ENCODE measurements at places on chromosomes 1 and 21.

DNA sequence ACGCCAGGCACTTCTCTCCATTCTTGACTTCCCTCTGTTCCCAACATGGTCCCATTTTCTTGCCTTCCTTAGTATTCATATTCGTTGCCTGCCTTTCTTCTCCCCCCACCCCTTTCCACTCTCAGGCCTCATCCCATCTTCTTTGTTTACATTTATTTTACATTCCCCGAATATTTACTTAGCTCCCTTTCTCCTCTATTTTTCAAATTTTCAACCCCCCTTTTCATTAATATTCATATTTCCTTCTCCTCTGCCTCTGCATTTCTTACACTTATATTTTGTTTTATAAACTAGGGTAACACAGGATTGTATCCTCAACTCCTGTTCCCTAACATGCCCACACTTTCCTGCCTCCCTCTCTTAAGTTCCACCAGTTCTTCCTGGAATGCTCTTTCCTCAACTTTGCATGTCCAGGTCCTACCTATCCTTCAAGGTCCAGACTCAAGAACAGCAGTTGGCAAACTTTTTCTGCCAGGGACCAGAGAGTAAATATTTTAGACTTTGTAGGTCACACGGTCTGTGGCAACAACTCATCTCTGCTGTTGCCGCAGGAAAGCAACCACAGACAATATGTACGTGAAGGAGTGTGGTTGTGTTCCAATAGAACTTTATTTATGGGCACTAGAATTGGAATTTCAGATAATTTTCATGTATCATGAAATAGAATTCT lies 29.8 kb upstream of the A3GALT2 start:
- no peaks in the 10 kb centered on the region for H3K4me1 ChIP-seq
- peak overlapping the region; percentile 94 for H3K4me3 ChIP-seq
- no peaks in the 10 kb centered on the region for H3K27me3 ChIP-seq

DNA sequence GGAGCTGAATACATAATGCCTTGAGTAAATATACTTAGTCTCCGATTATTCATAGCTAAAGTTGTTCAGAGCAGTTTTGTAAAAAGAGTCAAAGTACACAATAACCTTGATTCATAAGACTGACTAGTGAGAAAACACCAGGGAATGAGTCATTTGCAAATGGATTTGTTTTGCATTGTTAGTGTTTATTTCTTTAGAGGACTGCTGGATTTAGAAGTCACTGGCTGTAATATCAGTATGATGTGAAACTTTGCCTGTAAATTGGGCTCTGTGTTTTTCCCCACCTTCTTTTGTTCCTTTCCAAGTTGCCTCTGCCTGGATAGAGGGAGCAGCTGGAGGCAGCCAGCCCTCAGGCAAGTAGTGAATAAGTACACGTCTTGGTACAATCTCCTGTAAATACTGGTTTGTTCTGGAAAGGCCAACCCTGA lies 474.7 kb downstream of the NUF2 start:
- H3K36me3 ChIP-seq: no peaks in the 10 kb centered on the region
- no peaks in the 10 kb centered on the region for H3K27me3 ChIP-seq
- no peaks in the 10 kb centered on the region for H3K4me1 ChIP-seq
- H3K27ac ChIP-seq: no peak overlapping the region

GRCh38 chr1:11654137-11654938 lies at the start of the genes FBXO2 and FBXO44:
TSS of gene FBXO2 (minus strand) at chr1:11654429. CDS start at chr1:11654340, 89 bp downstream.
TSS of gene FBXO44 (plus strand) at chr1:11654877. CDS start at chr1:11655836, 959 bp downstream.
- H3K4me3 ChIP-seq: peak within 1 kb of the TSS; percentile 91
- peak within 1 kb of the TSS; percentile 87 for H3K27ac ChIP-seq
- DNase-seq: peak; percentile 81
- H3K27me3 ChIP-seq: no peaks in the 10 kb centered on the region
- H3K4me1 ChIP-seq: peaks cover 8% of the 10 kb centered on the region
- no peaks in the 10 kb centered on the region for H3K36me3 ChIP-seq

- no peak overlapping the region for H3K27ac ChIP-seq
- no peak for DNase-seq
- no peaks in the 10 kb centered on the region for H3K27me3 ChIP-seq
- no peak overlapping the region for H3K4me3 ChIP-seq
- H3K36me3 ChIP-seq: no peaks in the 10 kb centered on the region
These were observed 13.2 kb upstream of the HHAT start for GRCh38 chr1:210315529-210315928.

GRCh38 chr1:57908147-57908890 lies 484.5 kb upstream of the DAB1 start:
- no peaks in the 10 kb centered on the region for H3K36me3 ChIP-seq
- no peaks in the 10 kb centered on the region for H3K4me1 ChIP-seq
- DNase-seq: no peak
- H3K27me3 ChIP-seq: no peaks in the 10 kb centered on the region

GRCh38 chr21:25638660-25639550 lies at the start of gene JAM2:
TSS of gene JAM2 (plus strand) at chr21:25639258. CDS start at chr21:25639822, 564 bp downstream.
- H3K4me1 ChIP-seq: no peaks in the 10 kb centered on the region
- H3K27me3 ChIP-seq: peaks cover 9% of the 10 kb centered on the region
- H3K4me3 ChIP-seq: peak within 1 kb of the TSS; percentile 81
- no peaks in the 10 kb centered on the region for H3K36me3 ChIP-seq
- no peak for DNase-seq
- H3K27ac ChIP-seq: peak within 1 kb of the TSS; percentile 84

DNA sequence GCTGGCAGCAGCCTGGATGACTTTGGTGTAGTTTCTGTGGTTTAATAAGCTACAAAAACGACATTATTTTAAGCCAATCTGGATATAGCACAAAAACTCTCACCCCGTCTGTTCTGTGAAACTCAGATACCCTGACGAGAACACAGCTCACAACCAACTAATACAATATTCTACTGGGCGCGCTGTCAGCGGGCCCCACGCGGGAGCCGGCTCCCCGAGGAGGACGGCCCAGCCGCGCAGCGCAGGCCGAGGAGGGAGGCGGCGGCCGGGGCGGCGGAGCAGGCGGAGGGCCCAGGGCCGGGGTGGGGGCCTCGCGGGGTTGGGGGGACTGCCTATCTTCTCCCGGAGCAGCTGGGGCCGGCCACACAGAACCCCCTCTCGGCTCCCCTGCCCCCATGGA lies 87.2 kb upstream of the POU3F1 start:
- peaks cover 29% of the 10 kb centered on the region for H3K27me3 ChIP-seq
- no peaks in the 10 kb centered on the region for H3K36me3 ChIP-seq
- H3K27ac ChIP-seq: no peak overlapping the region
- DNase-seq: no peak
- no peaks in the 10 kb centered on the region for H3K4me1 ChIP-seq

- no peaks in the 10 kb centered on the region for H3K36me3 ChIP-seq
- no peak overlapping the region for H3K27ac ChIP-seq
- H3K4me3 ChIP-seq: no peak overlapping the region
- no peaks in the 10 kb centered on the region for H3K27me3 ChIP-seq
These were observed 148.1 kb downstream of the TTLL7 start for GRCh38 chr1:83850834-83851233.

GRCh38 chr1:11845641-11846335 lies 1.8 kb downstream of the NPPA start:
- H3K36me3 ChIP-seq: peaks cover 9% of the 10 kb centered on the region
- H3K4me3 ChIP-seq: no peak overlapping the region
- no peaks in the 10 kb centered on the region for H3K27me3 ChIP-seq
- H3K4me1 ChIP-seq: no peaks in the 10 kb centered on the region
- no peak overlapping the region for H3K27ac ChIP-seq

DNA sequence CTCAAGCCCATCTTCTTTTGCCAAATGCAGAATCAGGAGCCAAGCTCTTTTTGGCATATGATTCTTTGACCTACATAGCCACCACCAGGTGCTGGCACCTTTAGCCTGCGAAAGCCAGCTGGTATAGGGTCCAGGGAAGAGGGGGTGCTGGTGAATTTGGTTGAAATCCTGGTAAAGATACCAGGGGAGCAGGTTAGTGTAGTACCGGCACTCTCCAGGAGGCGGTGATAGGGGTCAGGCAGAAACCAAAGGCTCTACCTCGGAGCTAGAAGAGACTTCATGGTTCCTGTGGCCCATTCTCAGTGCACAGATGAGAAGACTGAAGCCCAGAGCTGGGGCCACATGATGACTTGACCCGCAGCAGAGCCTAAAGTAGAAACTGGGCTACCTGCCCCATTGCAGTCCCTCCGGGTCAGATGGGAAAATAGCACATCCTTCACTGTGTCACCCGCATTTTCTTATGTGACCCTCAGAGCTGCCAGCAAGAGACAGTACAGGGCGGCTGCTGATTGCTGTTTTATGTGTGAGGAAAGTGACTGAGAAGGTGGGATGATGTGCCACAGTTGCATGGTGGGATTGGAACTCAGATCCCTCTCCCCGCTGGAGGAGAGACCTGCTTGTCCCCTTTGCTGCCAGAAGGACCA lies 36.0 kb upstream of the IL19 start:
- no peak overlapping the region for H3K4me3 ChIP-seq
- no peak for DNase-seq
- peaks cover 6% of the 10 kb centered on the region for H3K36me3 ChIP-seq
- H3K27ac ChIP-seq: no peak overlapping the region
- no peaks in the 10 kb centered on the region for H3K27me3 ChIP-seq

DNA sequence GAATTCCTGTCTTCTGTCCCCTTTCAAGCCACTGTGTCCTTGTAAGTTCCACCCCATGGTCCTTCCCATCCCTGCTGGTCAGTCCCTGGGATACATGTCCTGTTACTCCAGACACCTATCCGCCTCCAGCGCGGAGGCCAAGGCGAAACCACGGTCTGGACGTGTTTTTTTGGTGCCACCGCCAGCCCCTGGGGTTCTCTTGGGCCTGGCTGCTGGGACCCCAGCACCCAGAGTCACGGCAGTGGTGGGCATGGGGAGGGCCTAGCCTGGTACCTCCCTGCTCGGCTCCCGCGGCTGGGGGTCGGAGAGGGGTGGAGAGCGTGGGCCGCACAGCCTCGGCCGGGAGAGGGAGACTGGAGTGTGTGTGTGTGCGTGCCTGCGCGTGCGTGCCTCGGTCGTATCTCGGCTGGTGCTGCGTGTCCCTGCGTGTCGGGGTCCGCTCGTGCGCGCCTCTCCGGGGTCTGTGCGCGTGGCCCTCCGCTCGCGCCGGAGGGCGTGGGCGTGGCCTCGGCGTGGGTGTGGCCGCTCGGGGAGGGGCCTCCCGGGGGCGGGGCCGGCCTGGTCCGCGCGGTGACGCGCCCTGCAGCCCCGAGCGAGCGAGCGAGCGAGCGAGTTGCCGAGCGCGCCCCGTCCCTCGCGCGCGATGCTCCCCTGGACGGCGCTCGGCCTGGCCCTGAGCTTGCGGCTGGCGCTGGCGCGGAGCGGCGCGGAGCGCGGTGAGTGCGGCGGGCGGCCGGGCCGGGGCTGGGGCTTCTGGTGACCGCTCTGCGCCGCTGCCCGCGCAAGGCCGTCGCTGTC lies at the start of gene VWA1:
Gene VWA1, plus strand, starts transcription at position 585 of the 798 bp plus-strand sequence. Its CDS starts 59 bp downstream, at position 644.
- H3K4me1 ChIP-seq: peaks cover 39% of the 10 kb centered on the region
- H3K27me3 ChIP-seq: no peaks in the 10 kb centered on the region
- no peaks in the 10 kb centered on the region for H3K36me3 ChIP-seq
- peak within 1 kb of the TSS; percentile 63 for H3K4me3 ChIP-seq

- no peaks in the 10 kb centered on the region for H3K36me3 ChIP-seq
- DNase-seq: peak; percentile 59
- H3K27ac ChIP-seq: peak overlapping the region; percentile 94
These were observed 2.5 kb downstream of the CGN start for GRCh38 chr1:151513626-151514121.

DNA sequence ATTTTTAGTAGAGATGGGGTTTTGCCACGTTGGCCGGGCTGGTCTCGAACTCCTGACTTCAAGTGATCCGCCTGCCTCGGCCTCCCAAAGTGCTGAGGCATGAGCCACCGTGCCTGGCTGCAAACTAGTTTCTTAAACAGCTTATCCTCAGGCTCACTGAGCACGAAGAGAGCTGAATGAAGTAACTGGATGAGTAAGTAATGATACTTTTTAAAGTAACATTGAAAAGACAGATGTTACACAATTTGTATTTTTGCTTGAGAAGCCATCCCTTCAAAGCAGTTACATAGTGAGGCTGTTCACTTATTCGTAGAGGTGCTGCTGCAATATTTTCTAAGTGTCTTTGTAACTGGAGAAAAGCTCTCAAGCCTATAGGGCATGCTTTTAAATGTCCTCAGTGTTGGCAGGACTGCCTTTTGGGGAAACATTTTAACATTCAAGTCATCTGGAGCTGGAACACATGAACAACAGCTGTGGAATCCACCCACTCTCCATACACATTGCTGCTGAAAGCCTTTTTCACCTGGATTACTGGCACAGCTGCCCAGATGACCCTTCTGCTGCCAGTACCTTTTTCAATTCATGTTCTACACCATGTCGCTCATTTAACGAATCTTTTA lies 2.7 kb upstream of the YBX1 start:
- no peak overlapping the region for H3K4me3 ChIP-seq
- H3K36me3 ChIP-seq: no peaks in the 10 kb centered on the region
- H3K4me1 ChIP-seq: peaks cover 4% of the 10 kb centered on the region
- DNase-seq: no peak
- H3K27me3 ChIP-seq: no peaks in the 10 kb centered on the region

- H3K4me1 ChIP-seq: no peaks in the 10 kb centered on the region
- no peaks in the 10 kb centered on the region for H3K36me3 ChIP-seq
- no peak for DNase-seq
These were observed 1.1 kb downstream of the HUNK start for GRCh38 chr21:31873696-31874599.

GRCh38 chr21:31927689-31928353 lies 55.0 kb downstream of the HUNK start:
- no peaks in the 10 kb centered on the region for H3K36me3 ChIP-seq
- no peak for DNase-seq
- H3K4me1 ChIP-seq: no peaks in the 10 kb centered on the region

GRCh38 chr1:16015960-16016901 lies 1.6 kb downstream of the HSPB7 start:
- no peak overlapping the region for H3K27ac ChIP-seq
- no peak for DNase-seq
- no peak overlapping the region for H3K4me3 ChIP-seq
- H3K4me1 ChIP-seq: peaks cover 11% of the 10 kb centered on the region
- no peaks in the 10 kb centered on the region for H3K27me3 ChIP-seq

- H3K4me1 ChIP-seq: no peaks in the 10 kb centered on the region
- H3K36me3 ChIP-seq: no peaks in the 10 kb centered on the region
- no peak for DNase-seq
- no peaks in the 10 kb centered on the region for H3K27me3 ChIP-seq
- H3K27ac ChIP-seq: no peak overlapping the region
These were observed 112.4 kb upstream of the ZBTB40 start for GRCh38 chr1:22339237-22339636.

DNA sequence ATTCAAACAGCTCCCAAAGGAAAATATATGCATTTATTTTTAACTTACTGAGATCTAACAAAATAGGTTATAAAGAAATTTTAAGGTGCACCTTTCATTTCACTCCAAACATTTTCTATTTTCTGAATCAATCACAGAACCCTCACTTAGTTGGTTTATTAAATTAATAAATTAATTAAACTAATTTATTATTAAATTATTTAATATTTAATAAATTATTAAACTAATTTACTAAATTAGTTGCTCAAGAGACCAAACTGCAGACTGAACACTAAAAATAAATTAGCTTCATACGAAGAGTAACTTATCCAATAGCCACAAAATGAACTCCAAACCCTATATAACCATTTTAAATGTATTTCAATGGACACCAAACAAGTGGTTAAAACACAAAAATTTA lies 68.0 kb downstream of the PRPF38A start:
- H3K27ac ChIP-seq: no peak overlapping the region
- no peaks in the 10 kb centered on the region for H3K4me1 ChIP-seq
- DNase-seq: no peak
- peaks cover 3% of the 10 kb centered on the region for H3K36me3 ChIP-seq
